ENCODE measurements at places on chromosomes 3 and 15.

GRCh38 chr3:34196914-34197313 is 398.5 kb downstream of the PDCD6IP start:
- no peak for DNase-seq

DNA sequence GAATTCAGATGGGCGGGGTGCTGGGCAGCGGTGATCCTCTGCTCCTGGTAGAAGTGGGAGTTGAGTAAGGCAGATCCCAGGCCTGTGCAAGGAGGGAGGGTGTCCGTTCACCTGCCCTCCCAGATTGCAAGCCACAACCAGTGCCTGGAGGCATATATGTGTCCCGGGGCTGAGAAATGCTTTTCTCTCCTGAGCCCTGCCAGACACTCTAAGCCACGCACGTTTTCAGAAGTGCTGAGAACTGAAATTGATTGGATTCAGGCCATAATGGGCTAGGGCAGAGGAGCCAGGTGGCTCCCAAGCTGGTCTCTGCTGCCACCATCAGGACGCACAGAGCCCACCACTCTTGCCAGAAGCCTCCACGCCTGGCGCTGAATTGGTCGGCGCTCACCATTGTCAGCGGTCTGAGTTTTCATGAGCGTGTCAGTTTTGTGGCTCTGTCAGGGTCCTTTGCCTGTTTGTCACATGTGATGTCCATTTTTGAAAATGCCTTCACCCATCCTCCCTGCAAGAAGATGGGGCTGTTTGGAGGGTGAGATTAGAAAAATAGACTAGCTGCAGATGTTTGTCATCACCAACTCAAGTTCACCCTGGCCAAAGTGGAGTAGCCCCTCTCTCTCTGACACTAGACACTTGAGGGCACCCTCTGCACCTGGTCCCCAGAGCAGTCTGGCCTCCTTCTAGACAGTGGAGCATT is 15.4 kb upstream of the BFSP2 start:
- peak; percentile 94 for DNase-seq

GRCh38 chr3:27090275-27091041 is 278.7 kb downstream of the NEK10 start:
- DNase-seq = no peak

- DNase-seq = peak; percentile 52
These were observed 46.5 kb downstream of the KLHDC8B start for GRCh38 chr3:49217688-49218470.

DNA sequence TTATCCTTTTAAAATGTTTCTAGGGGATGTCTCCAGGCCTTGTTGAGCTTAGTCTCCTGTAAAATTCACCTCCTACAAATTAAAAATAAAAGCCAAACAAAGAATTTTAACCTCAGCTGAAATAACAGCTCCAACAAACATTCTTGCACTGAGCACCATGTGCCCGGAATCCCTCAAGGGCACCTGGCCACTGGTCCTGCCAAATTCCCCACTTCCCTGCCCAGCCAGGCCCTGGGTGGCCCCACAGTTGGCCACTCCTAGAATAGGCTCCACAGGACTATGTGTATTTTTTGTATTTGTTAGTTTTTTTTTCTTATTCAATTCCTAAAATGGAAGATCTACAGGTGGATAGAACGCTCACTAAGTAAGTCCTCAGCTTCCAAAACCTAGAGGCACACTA is 33.1 kb upstream of the PLA2G4E start:
- no peak for DNase-seq

GRCh38 chr15:60374628-60375081 is 23.1 kb downstream of the ANXA2 start:
- peak; percentile 69 for DNase-seq

- DNase-seq = no peak
These were observed 228.1 kb upstream of the RORA start for GRCh38 chr15:61457050-61457733.

DNA sequence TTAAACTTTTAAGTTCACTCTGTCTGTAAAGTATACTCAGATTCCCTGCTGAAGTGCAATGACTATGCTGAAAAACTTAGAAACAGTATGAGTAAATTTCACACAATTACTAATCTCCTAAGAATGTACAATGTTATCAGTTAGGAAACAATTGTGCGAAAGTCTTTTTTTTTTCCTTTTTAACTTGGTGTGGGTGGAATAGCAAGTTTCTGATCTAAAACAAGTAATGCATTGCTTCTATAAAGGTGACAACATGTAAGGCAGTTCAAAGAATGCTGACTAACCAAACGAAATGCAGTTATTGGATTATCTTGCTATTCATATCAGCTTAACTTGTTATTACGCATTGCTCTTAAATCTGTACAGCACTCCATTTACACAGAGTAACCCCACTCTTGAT is 19.3 kb upstream of the SLC12A8 start:
- no peak for DNase-seq

GRCh38 chr3:56772952-56773938 is 28.5 kb downstream of the ARHGEF3 start:
- DNase-seq = no peak

- DNase-seq = peak; percentile 51
These were observed 15.3 kb upstream of the CACNA1D start for GRCh38 chr3:53478921-53479664.

Data from eye (tissue), 1 donor.